ENCODE measurements at places on chromosomes 5 and 9.

GRCh38 chr9:26937816-26938371 is 9.1 kb downstream of the PLAA start:
- DNase-seq, result no peak

DNA sequence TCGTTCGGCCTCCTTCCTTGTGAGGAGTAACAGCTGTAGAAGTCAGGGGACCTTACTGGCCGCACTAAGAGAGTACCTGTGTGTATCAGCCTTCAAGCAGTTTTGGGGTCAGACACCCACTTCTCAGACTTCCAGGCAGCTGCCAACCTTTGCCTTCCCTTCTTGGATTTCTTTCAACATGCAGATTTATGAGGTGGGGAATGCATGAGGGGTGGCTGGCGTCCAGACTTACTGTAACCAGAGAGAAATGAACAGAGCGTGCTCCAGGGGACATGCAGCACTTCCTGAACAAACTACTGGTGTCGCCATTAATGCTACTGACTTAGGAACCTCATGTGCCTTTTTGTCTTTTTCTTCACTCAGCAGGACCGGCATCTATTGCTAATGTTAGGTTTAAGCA is 46.7 kb downstream of the INSYN2B start:
- DNase-seq, result no peak

DNA sequence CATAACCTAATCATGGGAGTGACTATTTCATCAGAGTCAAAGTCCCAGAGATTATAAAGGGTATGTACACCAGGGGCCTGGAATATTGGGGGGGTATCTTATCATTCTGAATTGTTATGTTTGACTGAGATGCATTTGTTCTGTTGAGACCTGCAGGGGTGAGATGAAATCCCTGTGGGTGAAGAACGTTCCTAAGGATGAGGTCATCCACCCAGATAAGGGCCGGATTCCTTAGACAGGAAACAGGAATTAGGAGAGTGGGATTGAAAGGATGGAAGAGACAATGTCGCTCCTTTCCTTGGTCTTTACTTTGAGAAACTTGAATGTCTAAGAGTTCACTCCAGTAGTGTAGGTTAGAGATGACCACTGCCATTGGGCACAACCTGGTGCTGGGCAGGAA is 54.7 kb downstream of the GAS1 start:
- no peak for DNase-seq

DNA sequence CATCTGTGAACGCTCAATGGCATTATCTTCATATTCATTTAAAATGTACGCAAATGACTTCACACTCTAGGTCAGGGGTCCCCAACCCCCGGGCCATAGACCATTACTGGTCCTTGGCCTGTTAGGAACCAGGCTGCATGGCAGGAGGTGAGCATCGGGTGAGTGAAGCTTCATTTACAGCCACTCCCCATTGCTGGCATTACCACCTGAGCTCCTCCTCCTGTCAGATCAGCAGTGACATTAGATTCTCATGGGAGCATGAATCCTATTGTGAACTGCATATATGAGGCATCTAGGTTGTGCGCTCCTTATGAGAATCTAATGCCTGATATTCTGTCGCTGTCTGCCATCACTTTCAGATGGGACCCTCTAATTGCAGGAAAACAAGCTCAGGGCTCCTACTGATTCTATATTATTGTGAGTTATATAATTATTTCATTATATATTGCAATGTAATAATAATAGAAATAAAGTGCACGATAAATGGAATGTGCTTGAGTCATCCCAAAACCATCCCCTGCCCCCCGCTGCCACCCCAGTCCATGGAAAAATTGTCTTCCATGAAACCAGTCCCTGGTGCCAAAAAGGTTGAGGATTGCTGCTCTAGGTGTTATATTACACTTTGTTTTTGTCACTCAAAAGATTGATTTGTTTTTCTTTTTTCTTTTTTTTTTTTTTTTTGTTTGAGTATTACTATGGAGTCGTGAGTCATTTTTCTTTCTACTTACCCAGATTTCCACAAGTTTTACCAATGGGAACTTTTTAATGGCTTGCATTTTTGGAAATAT is 127.2 kb downstream of the DOCK8 start:
- DNase-seq, result no peak

DNA sequence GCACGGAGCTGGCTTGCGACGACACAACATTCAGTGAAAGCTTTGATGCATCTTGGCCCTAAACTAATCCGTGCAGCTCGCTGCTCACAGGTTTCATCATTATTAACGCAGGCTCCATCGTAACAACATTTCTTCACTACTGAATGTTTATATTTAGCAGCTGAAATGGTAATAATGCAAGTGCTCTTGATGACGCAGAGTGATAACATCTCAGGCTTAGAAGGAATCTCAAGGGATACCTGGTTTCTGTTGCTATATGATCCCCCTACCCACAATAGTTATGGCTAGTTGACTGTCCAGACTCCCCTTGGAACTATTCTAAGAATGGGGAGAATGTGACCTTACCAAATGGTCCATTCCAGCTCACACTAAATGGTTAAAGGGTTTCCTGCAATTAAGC is 36.2 kb downstream of the C5 start:
- DNase-seq, result no peak
